ENCODE measurements at places on chromosomes 6 and 20.
A peak's percentile ranks its signal among the peaks of the same experiment; 100 is the strongest.

DNA sequence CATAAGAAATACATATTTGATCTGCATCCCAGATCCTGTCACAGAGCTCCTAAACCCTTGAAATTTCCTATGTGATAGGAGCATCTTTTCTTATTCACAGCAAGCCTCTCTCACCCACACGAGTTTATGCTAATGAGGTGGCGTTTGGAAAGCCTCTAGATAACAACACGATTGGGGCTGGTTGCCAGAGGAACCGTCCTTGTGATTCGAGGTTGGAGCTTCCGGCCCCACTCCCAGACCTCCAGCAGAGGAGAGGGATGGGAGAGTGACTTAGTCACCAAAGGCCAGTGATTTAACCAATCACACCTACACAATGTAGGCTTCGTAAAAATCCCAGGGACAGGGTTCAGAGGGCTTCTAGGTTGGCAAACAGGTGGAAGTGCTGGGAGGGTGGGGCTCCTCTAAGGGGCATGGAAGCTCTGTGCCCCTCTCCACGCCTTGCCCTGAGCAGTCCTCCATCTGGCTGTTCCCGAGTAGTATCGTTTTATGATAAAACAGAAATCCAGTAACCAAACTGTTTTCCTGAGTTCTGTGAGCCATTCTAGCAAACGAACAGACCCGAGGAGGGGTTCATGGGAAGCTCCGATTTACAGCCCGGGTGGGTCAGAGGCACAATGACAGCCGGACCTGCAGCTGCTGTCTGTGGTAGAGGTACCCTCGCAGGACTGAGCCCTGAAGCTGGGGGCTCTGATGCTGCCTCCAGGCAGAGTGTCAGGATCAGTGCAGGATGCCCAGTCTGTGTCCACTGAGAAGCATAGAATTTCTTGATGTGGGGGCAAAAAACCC lies 238.1 kb upstream of the ARID1B start:
- no peak for DNase-seq

DNA sequence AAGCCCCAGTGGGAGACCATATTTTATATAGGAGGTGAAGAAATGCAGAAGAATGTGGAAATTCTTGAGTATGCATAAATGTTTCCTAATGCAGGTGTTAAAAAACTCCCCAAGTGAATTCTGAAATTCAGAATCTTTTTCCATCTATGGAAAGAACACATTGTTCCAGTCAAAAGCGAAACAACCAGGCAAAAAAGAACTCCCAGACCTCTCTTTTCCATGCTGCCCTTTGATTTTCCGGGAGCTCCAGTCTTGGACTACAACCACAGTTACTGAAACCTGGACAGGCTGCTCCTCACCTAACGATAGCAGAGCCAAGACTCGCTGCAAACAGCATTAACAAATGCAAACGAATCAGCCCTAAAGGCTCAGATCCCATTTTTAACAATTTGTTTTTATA lies 108.7 kb upstream of the CNKSR3 start:
- DNase-seq, result no peak

GRCh38 chr6:15061908-15062515 lies 183.9 kb upstream of the JARID2 start:
- DNase-seq, result no peak

DNA sequence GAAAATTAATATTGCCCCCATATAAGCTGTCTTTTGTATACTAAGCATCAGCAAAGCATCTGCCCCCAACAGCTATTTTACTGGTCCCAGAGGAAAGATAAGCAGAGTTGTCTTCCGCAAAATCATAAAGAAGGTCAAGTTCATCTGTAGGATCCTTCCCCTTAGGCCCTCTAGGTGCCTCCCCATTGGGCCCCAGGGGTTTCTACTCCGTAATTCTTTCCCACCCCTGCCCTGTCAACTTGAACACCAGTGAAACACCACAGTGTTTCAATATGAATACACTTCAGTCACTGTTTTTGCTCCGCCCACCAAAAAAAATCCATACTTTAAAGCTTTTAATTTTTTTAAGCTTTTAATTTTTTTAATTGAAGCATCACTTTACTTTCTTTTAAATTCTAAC lies 159.2 kb downstream of the ATXN1 start:
- DNase-seq, result no peak

DNA sequence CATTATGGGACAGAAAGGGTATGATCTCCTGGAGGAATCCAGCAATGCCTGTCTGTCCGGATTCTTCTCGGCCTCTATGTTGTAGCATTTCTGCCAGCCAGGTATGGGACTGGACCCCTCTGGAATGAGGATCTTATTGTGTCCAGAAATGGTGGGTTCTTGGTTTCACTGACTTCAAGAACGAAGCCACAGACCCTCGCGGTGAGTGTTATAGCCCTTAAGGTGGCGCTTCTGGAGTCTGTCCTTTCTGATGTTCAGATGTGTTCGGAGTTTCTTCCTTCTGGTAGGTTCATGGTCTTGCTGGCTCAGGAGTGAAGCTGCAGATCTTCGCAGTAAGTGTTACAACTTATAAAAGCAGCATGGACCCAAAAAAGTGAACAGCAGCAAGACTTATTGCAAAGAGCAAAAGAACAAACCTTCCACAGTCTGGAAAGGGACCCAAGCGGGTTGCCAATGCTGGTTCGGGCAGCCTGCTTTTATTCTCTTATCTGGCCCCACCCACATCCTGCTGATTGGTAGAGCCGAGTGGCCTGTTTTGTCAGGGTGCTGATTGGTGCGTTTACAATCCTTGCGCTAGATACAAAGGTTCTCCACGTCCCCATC lies 62.3 kb upstream of the IER3 start:
- DNase-seq, result no peak

DNA sequence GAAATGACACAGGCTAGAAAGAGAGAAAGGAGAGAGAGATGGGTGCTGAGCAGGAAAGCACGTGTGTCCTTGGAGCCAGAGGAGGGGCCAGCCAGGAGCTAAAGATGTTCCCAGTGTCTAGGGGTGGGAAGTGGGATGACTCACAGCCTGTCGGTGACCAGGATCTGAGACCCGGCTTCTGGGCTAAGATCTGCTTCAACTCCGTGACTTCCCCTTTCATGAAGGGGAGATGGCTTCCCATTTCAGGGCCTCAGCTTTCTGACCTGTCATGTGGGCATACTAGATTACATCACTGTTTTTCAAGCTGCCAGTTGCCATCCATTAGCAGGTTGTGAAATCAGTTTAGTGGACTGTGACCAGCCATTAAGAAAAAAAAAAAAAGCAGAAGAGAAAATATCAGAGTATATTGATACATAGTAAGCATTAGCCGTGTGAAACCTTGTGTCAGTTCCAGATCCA lies 5.4 kb downstream of the TGM3 start:
- no peak for DNase-seq

GRCh38 chr6:40928307-40928706 lies 110.7 kb downstream of the UNC5CL start:
- no peak for DNase-seq

DNA sequence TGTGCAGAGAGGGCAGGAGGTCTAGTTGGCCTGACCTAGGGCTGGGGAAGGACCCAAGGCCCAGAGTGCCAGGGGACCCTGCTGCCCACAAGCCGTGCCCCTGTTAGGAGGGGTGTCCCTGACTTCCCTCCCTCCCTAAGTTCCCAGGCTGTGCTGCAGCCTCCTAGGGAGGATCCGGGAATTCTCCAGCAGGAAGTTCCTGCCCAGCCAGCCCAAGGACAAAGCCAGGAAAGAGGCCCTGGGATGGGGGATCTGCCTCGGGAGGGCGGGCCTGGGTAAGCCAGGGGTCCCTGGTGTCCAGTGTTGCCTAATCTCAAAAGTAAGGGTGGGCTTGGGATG lies 9.3 kb upstream of the BAK1 start:
- no peak for DNase-seq

- DNase-seq, result no peak
Measured at GRCh38 chr20:24657878-24658620, 188.6 kb downstream of the SYNDIG1 start.

DNA sequence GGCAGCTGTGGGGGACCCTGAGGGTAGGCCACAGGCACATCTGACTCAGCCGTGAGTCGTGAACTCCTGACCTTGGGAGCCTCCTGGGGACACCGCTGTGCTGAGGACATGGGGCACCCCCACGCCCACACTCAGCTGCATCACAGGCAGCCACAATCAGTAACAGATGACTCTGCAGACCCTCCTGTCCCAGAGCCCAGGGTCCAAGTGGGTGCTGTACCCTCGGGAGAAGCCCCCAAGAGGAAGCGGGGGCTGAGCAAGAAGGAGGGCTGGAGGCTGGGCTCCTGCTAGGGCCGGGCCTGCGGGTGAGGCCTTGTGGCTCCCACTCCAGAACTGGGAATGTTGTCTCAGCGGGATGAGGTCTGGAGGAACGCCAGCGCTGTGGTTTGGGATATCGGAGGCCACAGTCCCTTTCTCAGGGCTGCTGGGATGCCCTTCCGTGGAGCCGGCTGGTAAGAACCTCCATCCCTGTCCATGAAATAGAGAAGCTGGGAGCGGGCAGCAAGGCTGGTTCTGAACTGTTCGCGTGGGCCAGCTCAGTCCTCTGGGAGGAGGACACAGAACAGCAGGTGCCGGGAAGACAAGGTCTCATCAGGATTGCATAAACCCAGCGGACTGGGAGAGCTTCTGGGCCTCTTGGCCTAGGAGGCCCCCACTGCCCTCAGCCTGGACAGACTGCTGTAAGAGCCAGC lies 3.1 kb upstream of the LAMA5 start:
- no peak for DNase-seq

DNA sequence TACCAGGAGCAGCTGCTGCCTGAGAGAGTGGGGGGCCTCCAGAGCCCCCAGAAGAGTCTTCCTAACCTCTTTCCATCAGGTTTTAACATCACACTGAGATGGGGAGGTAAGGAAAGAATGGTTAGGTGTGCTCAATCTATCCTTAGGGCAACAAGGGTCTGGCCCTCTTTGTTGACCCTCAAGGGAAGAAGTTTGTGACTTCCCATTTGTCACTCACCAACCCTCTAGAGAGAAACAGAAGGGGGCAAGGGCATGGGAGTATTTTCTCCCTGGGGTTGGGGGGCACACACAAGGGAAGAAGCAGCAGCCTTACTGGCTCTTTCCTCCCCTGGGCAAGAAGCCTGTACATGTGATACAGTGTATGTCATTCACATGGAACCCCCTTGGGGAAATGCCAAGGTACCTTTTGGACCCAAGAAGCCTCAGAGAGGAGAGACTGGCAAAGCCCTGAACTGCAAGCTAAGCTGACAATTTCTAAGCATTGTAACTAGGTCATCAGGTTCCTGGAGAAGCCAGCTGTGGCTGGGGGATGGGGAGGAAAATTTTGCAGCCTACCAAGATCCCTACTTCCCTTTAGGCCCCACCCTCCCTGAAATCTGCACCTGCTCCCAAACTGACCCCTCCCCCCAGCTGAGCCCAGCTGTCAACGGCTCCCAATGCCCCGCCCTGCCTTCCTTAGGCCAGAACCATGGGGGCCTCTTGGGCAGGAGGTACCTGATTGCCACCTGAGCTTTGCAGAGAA lies 14.5 kb downstream of the BCL2L1 start:
- no peak for DNase-seq

- DNase-seq, result peak; percentile 57
Measured at GRCh38 chr6:392441-393390, 1.2 kb downstream of the IRF4 start.

DNA sequence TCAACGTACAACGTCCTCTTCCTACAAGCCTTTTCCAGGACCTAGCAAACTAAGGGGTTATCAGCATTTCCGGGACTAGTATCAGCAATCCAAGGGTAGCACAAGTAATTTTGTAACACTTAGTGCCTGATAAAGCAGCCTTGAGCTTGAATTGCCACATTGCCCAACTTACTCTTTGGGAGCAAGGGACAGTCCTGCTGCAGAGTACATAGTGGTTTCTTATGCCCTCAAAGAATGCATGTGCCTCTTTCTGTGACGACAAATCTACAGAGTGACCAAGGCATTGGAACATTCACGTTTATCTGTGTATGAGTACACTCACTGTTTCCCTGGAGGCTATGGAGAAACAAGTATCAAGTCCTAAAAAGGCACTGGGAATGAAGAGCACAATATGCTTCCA lies 3.2 kb upstream of the ID4 start:
- no peak for DNase-seq

GRCh38 chr20:20553541-20553940 lies 158.9 kb downstream of the RALGAPA2 start:
- no peak for DNase-seq

DNA sequence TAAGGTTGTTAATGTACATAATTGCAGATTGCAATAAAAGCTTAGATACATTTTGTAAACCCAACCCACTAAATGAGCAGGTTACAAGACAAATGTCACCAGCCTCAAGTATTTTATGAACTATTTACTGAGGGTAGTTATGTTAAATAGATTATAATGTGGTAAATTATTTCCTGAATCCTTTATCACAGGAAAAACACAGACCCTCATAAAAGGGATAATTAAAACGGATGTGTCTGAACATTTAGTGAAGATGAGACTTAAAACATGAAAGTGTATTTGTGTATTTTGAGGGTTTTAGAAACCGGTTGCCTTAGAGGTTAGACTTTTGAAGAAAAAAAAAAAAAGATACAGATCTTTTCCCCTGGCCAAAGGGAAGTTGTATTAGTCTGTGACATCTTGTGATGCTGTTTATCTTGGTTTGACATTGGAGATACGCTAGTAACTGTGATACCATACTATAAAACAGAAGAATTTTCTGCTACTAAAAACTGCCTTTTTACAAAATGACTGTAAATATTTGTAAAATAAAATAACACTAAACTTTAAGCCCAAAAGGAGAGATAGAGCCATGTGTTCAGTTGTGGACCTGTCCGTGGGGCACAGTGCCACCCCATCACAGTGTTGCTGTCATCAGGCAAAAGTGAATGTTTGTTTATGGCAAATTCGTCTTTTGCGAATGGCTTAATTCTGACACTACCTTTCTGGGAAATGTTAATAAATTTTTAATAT lies 9.7 kb downstream of the DYNLT1 start:
- DNase-seq, result no peak

GRCh38 chr6:119339941-119340456 lies 9.6 kb downstream of the MAN1A1 start:
- DNase-seq, result no peak

DNA sequence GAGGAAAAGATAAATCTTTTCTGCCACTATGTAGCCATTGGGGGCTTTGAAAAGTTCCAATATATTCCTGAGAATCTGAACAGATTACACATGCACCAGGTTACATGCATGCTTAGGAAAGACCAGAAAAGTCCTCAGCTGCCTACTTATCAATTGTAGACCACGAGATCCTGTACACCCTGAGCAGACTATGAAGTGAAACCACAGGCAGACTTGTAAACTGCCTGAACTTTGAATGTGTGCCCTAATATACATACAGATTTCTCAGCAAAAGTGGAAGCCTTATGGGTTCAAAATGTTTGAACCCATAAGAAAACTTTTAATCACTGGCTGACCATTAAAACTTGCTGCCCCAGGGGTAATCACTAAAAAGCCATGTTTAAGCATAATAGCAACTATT lies 273.5 kb upstream of the RUNX2 start:
- no peak for DNase-seq

- no peak for DNase-seq
Measured at GRCh38 chr6:142716097-142716496, 228.9 kb downstream of the HIVEP2 start.

Data from coronary artery (tissue), 2 donors.